ENCODE measurements at places on chromosomes 6 and 20.

DNA sequence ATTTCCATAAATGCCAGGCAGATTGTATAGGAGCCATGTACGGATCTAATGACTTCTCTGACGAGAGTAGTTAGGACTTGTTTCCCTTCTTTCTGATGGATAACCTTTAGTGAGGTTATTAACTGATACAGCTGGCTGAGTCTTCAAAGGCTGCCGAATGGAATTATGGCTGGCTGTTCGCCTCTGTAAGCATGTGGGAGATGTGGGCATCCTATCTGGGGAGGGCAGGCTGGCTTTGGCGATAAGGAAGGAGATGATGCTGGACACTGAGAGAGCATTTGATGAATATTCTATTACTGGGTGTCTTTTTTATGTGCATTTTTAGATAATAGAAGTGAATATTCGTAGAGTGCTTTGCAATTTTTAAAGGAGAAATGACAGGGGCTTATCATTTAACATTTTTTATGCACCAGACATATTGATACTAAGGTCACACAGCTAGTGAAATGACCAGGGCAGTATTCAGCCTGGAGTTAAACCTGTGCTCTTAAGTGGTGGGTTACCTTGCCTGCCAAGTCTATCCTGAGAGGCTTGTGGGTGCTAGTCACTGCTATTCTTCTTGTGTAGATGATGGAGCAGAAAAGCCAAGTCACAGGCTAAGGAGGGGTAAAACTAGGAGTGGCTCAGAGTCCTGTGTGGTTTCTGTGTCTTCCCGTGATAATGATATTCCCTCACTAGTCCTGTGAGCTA lies 3.1 kb downstream of the PBOV1 start:
- DNase-seq, result no peak

DNA sequence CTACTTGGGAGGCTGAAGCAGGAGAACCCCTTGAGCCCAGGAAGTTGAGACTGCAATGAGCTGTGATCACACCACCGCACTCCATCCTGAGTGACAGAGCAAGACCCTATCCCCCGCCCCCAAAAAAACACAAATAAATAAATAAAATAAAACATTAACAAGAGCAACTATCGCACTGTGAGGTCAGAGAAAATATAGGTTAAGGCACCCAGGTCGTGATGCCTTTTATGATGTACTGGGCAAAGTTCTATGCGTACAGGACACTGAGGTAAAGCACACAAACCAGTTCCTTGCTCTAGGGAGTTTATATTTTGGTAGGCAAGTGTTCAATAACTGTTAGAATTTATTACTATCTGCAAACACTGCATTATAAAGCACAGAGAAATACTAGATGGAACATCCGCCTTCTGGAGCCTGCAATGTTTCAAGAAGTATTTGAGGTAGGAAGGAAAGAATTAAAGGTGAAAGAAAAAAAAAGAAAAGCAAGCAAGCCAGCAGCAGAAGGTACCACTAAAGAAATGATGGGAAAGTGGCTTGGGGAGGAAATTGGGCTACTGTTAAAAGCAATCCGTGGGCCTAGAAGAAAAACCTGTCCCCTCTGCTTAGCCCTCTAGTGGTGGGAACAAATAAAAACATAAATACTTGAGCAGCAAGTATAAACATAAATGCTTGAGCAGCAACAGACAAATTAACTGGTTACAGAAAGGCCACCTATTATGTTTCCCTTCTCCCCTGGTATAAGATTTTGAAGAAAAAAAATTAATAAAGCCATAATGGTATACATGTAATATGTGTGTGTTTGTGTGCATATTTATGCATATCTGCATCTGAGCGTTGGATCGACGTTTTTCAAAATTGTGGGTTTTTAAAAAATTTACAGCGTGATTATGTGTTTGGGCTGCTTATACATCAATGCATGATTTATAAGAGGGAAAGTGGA lies 128.0 kb downstream of the PHACTR1 start:
- DNase-seq, result peak; percentile 20

DNA sequence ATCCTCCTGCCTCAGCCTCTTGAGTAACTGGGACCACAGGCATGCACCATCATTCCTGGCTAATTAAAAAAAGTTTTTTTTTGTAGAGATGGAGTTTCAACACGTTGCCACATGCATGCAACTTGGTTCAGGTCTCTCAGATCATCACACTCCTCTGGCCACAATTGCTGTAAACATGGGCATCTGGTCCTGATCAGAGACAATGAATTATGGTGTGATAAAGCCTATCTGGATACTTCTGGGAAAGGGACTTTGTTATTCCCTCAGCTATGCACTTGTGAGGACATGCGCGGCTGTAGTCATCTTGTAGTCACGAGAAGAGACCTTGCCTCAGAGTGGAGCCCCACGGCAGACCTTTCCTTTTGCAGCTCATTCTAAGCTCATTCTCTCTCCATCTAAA lies 210.9 kb upstream of the ZFP64 start:
- no peak for DNase-seq

- no peak for DNase-seq
These were observed 30.5 kb downstream of the CDKAL1 start for GRCh38 chr6:20564777-20565176.

DNA sequence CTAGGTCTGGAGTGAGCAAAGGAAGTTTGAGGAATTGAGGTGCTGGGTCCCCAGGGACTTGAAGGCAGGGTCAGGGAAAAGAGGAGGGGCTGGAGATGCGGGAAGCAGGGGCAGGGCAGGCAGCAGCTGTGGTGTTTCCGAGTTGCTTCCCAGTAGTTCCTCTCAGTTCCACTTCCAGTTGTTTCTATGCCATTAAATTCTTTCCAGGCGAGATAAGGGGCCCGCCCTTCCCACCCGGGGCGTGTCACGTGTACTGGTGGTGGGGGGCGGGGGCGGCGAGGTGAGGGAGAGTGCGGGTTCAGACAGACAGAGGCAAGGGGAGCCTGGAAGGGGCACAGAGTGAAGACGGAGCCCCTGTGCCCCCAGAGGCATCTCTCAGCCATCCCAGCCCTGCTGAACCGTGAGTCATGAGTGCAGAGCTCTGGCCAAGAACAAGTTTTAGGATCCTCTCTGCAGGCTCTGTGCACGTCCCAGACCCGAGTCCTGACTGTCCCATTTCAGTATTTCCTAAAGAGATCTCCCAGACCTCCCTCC lies 977 bp downstream of the TNXB start:
- no peak for DNase-seq

DNA sequence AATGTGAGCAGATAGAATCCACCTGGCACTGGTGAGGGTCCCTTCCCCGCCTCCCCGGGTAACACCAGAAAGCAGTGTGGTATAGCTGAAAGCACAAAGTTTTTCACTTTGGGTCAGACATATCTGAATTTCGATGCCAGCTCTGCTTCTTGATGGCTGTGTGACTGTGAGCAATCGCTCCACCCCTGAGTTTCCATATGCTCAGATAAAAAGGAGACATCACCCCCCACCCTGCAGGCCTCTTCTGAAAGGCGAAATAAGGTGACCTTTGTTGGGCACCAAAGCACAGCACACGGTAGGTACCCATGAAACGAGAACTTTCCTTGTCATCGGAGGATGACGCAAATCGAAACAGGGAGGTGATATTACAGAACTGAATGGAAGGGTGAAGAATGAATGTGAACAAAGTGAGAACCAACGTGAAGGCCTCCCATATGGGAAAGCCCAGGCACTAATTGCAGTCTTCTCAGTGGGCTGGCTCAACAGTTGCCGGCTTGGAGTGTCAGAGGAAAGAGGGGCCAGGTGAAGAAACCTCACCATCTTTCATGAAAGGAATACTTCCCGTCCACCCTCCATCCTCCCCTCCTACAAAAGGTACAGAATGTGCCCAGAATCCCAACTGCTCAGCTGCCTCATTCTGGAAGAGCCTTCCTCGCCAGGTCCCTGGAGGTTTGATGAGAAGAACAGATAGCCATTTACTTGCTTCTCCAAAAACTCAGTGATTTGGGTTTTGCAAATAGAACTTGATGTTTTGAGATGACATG lies 61.8 kb downstream of the NFATC2 start:
- no peak for DNase-seq

DNA sequence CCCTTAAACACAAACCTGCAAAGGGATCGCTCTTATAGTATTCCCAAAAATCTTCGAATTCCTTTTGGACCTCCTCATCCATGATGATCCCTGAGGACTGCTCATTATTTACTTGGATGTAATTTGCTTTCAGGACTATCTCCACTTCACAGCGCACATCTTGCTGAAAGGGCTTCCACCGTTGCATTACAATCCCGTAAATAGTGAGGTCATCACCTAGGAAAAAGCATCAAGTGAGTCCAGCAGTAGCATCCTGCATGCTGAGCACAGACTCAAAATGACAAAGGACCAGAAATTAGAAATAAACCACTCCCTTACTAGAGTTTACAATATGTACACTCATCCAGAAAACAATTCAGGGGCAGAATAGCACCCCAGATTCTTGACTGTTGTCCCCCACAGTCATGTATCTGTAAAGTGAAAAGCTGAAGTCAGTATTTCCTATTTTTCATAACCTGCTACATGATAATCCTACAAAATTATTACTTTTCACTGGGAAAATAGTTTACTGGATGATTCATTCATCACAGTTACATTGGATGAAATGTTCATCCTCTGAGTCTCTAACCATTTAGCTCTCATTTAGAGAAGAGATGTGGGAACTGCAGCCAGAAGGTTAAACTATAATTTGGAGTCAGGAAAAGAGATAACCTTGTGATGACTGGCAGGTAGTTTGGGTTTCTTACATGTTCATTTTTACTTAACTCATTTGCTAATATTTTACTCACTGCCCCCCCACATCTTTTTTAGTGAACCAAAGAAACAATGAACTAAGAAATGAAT lies 17.2 kb downstream of the MCM9 start:
- no peak for DNase-seq

- DNase-seq, result peak; percentile 80
These were observed 2.8 kb upstream of the FANCE start for GRCh38 chr6:35449287-35449881.

- no peak for DNase-seq
These were observed 6.6 kb upstream of the ANKRD60 start for GRCh38 chr20:58235010-58235409.

GRCh38 chr6:136683209-136683941 lies 108.9 kb downstream of the MAP3K5 start:
- no peak for DNase-seq

DNA sequence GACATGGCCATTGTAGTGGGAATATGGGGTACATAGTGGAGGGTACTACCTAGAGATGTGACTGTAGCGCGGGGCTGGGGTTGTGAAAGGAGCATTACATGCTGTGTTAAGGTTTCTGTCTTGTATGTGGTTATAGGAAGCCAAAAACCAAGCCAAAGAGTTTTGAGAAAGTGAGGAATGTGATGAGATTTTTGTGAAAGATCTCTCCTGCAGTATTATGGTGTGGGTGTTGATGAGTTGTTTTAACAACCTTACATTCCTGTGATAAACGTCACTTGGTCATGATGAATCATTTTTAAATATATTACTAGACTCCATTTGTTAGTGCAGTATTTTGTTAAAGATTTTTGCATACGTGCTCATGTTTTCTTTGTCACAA lies 48.9 kb downstream of the ZFAND3 start:
- DNase-seq, result no peak

DNA sequence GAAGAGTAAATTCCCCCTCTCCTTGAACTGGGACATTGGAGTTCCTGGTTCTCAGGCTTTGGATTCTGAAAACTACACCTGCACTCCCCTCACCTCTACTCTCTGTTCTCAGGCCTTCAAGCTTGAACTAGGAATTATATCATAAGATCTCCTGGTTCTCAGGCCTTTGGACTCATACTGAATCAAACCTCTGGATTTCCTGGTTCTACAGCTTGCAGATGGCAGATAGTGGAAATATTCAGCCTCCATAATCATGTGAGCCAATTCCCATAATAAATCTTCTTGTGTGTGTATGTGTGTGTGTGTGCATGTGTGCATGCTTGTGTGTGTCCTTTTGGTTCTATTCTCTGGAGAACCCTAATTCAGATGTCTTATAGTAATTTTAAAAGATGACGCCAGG lies 12.7 kb upstream of the CHD6 start:
- no peak for DNase-seq

DNA sequence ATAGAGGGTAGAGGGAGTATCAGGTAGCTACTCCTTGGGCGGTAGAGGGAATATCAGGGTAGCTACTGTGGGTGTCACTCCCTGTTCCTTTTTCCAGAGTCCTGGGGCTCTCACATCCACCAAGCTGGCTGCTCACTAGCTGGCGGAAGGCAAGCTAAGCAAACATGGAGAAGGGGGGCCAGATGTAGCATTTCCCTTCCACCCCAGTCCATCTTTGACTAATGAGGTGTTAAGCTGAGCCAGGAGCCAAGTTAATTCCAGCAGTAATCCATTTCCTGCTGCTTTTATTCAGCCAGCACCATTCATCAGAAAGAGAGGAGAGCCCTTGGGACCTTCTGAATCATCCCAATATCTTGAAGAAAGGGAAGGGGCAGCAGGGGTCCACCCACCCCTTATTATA lies 330.0 kb downstream of the ZFAND3 start:
- no peak for DNase-seq

- no peak for DNase-seq
These were observed 286.3 kb downstream of the KHDC1L start for GRCh38 chr6:72939004-72939403.

- peak; percentile 66 for DNase-seq
These were observed 12.9 kb upstream of the EFCAB8 start for GRCh38 chr20:32845786-32846185.

- no peak for DNase-seq
These were observed 156.3 kb downstream of the CARMIL1 start for GRCh38 chr6:25435416-25435985.

- no peak for DNase-seq
These were observed 268.4 kb upstream of the IRAK1BP1 start for GRCh38 chr6:78598966-78599365.

- DNase-seq, result peak; percentile 82
These were observed 42.6 kb downstream of the TRIM27 start for GRCh38 chr6:28880894-28881780.

DNA sequence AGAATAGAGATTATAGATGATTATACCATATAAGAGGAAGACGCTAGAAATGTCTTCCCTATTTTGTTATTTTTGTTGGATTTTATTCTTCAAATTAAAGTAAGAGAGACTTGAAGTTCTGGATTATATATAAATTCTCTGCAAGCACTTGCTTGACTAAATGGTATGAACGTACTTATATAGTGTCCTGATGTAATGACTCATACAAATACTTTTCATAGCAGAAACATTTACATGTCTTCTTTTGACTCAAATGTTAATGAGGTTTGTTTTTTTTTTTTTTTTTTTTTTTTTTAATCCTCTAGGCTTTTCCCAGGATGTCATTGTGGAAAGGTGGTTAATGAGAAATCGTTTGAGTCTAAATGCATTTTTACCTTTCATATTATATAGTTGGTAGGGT lies 55.0 kb downstream of the PDE7B start:
- DNase-seq, result no peak

Data from HepG2 (cell line).